Stimulated activated CD4-positive, alpha-beta T cell treated with anti-CD3 and anti-CD28 coated beads, Interleukin-15, amount 100 ng/mL, for 1 hour (primary cell): ENCODE measurements at places on chromosomes 4 and X.

- no peak for DNase-seq
Measured at GRCh38 chrX:1833656-1834360, 218.9 kb downstream of the ASMT start.

DNA sequence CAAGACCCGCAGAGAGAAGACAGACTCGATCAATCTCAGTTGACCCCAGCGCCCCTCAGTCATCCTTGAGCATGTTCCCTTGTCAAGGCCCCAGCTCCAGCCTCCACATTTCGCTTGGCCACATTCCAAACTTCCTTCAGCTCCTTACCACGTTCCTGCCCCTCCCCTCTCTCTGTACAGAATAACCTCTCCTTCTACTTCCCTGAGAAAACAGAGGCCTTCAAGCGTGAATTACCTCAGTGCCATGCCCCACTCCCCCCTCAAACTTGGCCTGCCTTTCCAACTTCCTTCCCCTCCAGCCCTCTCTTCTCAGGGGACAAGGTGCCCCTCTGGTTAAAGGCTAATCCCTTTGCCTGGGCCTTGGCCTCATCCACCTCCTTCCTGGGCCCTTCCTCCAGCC, 3.2 kb upstream of the RIPPLY1 start:
- no peak for DNase-seq

- DNase-seq: no peak
Measured at GRCh38 chr4:30720021-30720660, at the start of gene PCDH7. Gene PCDH7 (plus strand): TSS chr4:30720369. CDS start chr4:30721423, 1,054 bp downstream.

GRCh38 chrX:23494741-23495140, 160.1 kb downstream of the PTCHD1 start:
- no peak for DNase-seq

- DNase-seq: no peak
Measured at GRCh38 chr4:95290702-95291101, 258.1 kb downstream of the UNC5C start.

GRCh38 chr4:97262769-97263168, 880.5 kb downstream of the STPG2 start:
- no peak for DNase-seq

GRCh38 chrX:14043209-14043608, 13.5 kb upstream of the GEMIN8 start:
- DNase-seq: no peak

GRCh38 chrX:42149765-42150164, 226.4 kb upstream of the CASK start:
- DNase-seq: no peak

DNA sequence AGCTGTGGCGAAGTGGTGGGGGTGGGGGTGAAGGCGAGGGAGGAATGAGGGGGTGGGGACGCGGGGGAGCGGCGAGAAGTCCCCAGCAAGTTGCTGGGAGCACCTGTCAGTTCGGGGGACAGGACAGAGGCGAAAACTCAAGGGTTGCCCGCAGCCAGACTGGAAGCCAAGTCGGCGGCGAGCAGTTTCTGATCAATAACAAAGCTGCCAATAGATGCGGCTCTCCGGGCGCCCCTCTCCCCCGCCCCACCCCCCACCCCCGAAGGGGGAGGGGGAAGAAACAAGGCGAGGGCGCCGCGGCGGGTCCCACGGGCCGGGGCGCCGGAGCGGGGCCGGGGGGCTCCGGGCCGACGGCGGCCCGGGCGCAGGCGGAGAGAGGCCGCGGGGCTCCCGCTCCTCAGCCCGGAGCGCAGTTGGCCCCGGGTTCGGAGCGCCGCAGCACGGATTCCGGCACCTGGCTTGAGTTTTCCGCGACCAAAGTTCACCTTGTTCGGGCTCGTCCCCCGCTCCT, 379 bp downstream of the PDGFC start:
- no peak for DNase-seq

DNA sequence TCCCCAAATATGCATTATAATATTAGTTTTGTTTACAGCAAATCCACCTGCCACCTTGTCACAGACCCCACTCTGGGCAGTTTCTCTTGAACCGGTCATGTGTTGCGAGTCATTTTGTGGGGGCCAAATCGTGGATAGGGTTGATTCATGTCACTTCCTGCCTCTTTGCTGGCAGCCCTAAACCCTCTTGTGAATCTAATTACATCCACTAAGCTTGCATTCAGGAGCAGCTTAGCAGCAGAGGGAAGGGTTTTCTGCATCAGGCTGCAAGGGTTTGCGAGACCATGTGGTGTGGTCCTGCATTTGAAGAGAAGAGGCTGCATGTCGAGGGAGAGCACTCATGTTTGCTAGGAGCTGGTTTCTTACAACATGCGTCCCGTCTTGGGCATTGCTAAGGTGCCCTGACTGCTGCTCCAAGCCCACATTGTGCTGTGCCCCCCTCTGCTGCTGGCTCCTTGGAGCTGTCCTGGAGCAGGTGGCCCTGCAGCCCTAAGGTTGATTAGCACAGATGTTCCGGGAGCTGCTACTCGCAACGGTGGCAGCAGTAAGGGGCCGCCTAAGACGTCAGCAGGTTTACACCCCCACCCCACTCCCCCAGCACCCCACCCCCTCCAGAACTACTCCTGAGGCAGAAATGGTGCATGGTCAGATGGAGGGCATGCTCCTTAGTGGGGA, 88.9 kb upstream of the CLDN34 start:
- no peak for DNase-seq

- DNase-seq: no peak
Measured at GRCh38 chr4:118281611-118282442, 71.0 kb downstream of the PRSS12 start.

DNA sequence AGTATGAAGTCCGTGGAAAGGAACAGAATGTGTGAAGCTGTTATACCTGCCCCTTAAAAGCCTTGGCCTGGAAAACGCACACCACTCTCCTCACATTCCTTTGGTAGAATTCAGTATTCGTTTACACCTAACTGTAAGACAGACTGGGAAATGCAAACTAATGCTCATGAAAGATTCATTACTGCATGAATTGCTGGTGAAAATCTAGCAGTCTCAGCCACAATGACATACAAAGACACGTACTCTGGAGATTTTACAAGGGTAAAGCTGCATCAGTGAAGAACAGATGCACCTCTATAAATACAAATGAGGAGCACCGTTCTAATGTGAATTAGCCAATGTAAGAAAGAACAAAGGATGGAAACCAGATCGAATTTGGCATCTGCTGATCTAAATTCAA, 2051.3 kb downstream of the PCDH7 start:
- DNase-seq: no peak

DNA sequence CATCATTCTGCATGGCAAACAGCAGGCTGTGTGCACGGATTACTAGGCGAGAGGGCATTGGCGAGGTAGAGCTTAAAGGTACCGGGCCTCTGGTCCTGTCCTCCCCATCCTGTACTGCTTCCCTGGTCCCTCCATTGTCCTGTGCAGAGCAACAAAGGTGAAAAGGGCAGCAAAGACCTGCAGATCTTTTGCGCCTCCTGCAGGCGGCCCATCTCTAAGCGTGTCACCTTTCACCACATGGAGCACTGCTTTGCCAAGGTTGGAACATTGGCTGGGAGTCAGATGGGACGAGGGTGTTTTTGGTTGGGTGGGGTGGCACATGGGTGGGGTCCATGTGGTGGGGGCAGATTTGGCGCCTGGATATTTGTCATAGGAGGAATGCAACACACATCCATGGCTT, 64.7 kb upstream of the UXT start:
- no peak for DNase-seq

GRCh38 chr4:150207871-150208270, 129.6 kb downstream of the DCLK2 start:
- DNase-seq: no peak

DNA sequence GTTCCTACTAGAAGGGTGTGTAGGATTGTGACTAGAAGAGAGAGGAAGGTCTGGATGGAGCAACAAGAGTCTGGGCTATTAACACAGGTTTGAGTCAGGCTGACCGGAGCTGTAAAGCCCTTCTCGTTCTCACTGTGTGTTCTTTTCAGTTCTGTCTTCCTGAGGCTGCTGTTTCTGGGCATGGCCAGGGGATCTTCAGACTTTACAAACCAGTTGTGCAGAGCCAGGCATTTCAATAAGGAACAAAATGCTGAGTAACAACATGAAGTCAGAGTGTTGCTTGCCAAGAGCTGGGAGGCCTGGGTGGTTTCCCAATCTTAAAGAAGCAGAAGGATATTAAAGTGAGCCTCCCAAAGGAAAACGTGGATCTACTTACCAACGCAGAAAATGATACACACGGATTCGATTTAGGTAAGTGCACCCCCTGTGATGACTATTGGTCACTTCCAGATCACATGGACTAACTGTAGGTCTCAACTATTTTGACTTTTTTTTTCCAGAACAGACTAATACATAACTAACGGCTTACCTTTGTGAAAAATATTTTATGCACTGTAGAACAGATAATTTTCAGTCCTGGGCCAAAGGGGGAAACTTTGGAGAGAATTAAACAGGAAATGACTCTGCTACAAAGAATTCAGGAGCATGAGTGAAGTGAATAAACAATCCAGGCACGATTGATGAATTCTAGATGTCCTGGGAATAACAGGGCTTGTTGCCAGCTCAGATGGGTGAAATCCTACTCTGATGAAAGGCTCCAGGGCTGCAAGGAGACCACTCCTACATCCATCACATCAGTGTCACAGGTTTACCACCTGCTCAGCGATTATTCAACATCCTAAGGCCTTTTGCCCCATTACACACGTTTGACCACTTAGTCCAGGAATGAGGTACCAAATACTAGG, 94.5 kb downstream of the ANXA3 start:
- DNase-seq: no peak

- DNase-seq: no peak
Measured at GRCh38 chr4:158111241-158111640, 61.6 kb downstream of the GASK1B start.

DNA sequence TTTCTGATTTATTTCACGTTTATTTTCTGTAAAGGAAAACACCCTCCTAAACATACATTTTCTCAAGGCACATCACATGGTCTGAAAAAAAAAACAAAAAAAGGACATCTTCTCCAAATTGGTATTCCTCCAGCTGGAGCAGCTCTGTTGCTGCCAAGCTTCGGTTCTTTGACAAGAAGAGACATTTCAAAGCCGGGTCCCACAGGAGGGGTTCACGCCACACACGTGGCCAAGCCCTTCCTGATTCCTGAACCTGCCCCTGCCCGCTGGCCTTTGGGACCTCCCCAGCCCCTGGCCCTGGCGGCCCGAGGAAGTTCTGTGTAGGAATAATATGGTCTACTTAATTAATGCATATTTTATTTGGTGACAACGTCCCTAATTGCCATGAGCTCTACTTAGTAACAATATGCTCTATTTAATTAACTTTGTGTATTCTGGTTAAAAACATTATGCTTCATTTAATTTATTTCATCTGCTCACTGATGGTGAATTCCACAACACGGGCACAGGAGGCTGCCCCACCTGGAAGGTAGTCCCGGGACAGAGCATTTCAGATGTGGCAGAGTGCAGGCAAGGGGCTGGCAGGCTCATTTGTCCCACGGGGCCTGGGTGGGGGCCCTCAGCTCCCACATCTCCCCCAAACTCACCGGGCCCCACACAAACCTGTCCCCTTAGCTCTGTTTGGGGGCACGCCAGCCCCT, 5.4 kb upstream of the RGS12 start:
- no peak for DNase-seq
